ENCODE measurements at places on chromosomes 1 and 21.

- no peak for DNase-seq
These were observed 62.6 kb upstream of the RPL11 start for GRCh38 chr1:23628951-23629387.

GRCh38 chr1:178664278-178664677, 60.8 kb upstream of the RALGPS2 start:
- DNase-seq = no peak

DNA sequence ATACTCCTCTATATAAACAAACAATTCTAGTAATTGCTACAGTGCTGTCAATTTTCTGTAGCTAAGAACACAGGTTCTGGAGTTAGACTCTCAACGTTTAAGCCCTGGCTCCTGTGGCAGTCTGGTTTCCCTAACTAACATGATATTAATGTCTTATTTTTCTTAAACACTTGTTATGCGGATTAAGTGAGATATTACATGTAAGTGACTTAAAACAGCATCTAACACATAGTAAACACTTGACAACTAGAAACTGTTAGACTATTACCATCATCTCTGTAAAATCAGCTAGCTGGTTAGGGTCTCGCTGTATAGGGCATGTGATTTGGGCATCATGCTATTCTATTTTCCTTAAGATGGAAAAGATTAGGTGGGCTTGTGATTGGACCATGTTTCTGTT, 2.3 kb downstream of the VANGL1 start:
- DNase-seq = no peak

GRCh38 chr1:158328426-158328825, 2.9 kb downstream of the CD1B start:
- no peak for DNase-seq

- DNase-seq = no peak
These were observed 559 bp upstream of the MTARC2 start for GRCh38 chr1:220747437-220748088.
